Hematopoietic multipotent progenitor cell treated with erythropoietin and hydrocortisone succinate and interleukin-3 and kit ligand, for 6 days (in vitro differentiated cells): ENCODE measurements at places on chromosomes 13 and 19.
A peak's percentile ranks its signal among the peaks of the same experiment; 100 is the strongest.

DNA sequence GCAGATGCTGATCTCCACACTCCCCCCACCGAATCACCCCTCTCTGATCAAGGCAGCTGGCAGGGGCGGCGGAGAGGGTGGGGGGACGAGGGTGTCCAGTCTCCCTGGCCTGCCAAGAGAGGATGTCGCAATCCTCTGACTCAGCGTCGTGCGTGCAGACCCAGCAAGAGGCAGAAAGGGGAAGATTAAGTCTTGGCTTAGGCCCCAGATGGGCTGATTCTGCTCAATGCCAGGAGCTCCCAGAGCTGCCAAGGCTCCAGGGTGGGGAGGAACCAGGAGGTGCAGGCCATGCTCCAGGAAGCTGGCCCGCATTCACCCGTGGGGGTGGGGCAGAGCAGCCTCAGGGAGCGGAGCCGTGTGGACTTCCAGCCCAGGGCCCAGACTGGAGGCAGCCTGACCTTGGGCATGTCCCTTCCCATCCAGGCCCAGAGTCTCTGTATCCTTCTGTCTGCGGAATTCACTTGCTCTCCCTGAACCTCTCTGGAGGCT, 6.6 kb upstream of the BCL3 start:
- DNase-seq: peak; percentile 95

DNA sequence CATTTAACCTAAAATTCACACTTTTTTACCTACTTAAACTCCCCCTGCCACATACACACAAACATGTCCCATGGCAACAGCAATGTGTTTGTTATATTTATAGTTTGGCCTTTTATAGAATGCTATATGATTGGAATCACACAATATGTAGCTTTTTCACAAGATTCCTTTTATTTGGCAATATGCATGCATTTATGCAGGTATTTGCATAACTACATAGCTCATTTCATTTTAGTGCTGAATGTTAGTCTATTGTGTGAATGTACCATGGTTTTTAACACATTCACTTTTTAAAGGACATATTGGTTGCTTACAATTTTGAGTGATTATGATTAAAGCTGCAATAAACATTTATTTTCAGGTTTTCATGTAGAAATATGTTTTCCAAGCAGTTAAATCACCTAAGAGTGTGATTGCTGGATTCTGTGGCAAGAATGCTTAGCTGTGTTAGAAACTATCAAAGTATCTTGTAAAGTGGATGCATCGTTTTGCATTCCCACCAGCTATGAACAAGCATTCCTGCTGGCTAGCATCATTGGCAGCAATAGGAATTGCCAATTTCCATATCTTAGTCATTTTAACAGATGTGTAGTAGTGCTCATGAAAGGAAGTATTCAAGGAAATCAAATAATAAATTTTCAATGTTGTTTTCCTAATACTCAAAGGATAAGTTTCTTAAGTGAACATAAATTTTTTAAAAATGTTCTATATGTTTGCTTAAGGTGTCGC, 557.0 kb downstream of the SLITRK1 start:
- no peak for DNase-seq

- no peak for DNase-seq
Measured at GRCh38 chr13:44311011-44311780, 62.4 kb upstream of the SERP2 start.

GRCh38 chr19:1354970-1355567, 28.6 kb upstream of the NDUFS7 start:
- no peak for DNase-seq

- DNase-seq: no peak
Measured at GRCh38 chr13:20106742-20107141, 54.1 kb downstream of the GJA3 start.
